ENCODE measurements at places on chromosomes 4 and X.
A peak's percentile ranks its signal among the peaks of the same experiment; 100 is the strongest.

DNA sequence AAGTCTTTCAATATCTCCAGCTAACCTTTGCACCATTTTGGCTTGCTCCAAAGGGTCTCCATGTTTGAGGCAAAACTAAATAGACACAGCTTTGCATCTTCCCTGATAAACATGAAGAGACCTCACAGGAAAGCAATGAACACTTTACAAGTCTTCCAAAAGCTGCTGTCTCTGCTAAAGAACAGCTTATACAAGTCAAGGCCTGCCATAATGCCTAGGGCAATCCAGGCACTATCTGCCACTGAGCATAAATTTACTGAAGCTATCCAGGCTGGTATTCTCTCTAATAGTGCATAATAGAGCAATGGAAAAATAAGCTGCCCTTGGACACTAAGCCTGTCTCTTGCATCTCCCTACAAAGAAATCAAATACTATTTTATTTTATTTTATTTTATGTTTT lies 60.1 kb upstream of the S100G start:
- H3K4me1 ChIP-seq: no peaks in the 10 kb centered on the region
- no peak overlapping the region for H3K4me3 ChIP-seq
- H3K36me3 ChIP-seq: no peaks in the 10 kb centered on the region
- no peak overlapping the region for H3K27ac ChIP-seq
- H3K27me3 ChIP-seq: no peaks in the 10 kb centered on the region

DNA sequence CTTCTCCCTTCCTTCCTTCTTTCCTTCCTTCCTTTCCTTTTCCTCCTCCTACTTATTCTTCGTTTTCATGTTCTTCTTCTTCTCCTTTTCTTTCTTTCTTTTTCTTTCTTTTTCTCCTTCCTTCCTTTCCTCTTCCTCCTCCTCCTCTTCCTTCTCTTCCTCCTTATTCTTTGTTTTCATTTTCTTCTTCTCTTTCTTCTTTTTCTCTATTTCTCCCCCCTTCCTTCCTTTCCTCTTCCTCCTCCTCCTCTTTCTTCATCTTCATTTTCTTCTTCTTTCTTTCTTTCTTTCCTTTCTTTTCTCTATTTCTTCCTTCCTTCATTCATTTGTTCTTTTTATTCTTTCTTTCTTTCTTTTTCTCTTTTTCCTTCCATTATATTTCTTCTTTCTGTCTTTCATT lies 671.6 kb downstream of the IQCM start:
- H3K27me3 ChIP-seq: no peaks in the 10 kb centered on the region
- no peaks in the 10 kb centered on the region for H3K4me1 ChIP-seq
- no peak overlapping the region for H3K27ac ChIP-seq
- no peaks in the 10 kb centered on the region for H3K36me3 ChIP-seq
- DNase-seq: no peak

- H3K4me1 ChIP-seq: no peaks in the 10 kb centered on the region
- no peaks in the 10 kb centered on the region for H3K36me3 ChIP-seq
- H3K4me3 ChIP-seq: no peak within 1 kb of the TSS
- H3K27ac ChIP-seq: no peak within 1 kb of the TSS
Observed at GRCh38 chrX:70422851-70423341, at the start of gene GDPD2. GDPD2 (plus strand) TSS chrX:70423314; CDS start chrX:70424985, 1,671 bp downstream.

DNA sequence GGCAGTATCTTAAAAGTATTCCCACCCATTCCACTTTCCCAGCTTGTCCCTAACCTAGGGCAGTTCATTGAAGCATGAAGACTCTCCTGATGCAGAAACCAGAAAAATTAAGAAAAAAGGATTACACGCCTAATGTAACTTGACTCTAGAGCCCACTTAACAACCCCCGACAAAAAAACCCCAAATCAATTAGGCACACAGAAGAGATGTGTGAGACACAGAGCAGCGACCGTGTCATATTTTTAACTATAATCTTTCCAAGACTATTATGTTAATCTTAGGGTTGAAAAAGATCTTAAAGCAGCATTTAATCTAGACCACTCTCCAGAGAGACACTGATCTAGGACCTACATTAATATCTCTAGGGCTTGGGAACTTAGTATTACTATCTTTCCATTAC lies 1.3 kb downstream of the YTHDC1 start:
- H3K4me3 ChIP-seq: peak overlapping the region; percentile 97
- DNase-seq: no peak
- peak overlapping the region; percentile 96 for H3K27ac ChIP-seq
- peaks cover 6% of the 10 kb centered on the region for H3K4me1 ChIP-seq
- no peaks in the 10 kb centered on the region for H3K36me3 ChIP-seq
